ENCODE measurements at places on chromosomes 16 and 17.

GRCh38 chr17:38566666-38567031 lies 39.1 kb downstream of the SRCIN1 start:
- DNase-seq = no peak

DNA sequence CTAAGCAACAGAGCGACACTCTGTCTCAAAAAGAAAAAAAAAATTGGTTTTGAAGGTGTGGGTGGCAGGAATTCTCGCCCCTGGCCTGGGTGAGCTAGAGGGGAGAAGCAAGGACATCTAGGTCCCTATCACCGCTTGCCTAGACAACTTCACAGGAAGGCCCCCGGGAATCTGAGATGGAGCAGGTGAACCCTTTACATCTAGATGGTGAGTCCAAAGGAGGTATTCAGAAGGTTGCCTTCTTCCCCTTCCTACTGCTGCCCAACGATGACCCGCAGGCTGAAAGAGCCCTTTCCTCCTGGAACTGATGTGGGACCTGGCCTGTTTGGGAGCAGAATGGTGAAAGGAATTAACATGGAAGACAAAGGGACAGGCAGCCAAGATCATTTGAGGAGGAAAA lies 1.3 kb upstream of the CRYBA1 start:
- no peak for DNase-seq

- no peak for DNase-seq
These were observed 301.9 kb upstream of the KCNJ16 start for GRCh38 chr17:69773081-69773480.

GRCh38 chr17:72561266-72561665 lies 440.4 kb downstream of the SOX9 start:
- no peak for DNase-seq

DNA sequence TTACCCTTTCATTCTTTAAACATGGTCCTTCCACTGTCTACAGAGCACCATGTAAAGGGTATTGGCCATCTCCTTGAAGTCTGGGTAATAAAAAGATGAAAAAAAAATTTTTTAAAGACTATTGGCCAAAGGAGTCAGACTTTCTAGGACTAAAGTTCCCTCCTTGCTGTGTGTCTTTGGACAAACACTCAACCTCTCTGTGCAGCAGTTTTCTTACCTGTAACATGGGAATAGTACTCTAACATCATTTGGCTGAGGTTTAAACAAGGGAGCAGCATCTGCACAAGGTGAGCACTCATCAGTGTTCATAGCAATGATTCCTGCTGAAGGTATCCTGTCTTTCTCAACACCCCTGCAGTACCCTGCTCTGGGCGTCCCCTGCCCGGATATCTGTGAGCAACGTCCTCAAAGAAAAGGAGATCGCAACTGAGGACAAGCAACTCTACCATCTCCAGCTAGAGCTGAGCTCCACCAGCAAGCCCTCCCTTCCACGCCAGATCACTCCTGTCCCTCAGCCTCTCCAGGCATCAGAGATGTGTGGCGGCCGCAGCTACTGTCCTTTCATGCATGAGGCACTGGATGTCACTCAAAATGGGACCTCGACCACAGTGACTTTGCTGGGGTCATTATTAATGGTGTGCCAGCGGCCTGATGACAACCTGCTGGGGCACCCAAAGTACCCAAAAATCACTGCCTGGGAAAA lies 29.5 kb upstream of the RPH3AL start:
- no peak for DNase-seq

DNA sequence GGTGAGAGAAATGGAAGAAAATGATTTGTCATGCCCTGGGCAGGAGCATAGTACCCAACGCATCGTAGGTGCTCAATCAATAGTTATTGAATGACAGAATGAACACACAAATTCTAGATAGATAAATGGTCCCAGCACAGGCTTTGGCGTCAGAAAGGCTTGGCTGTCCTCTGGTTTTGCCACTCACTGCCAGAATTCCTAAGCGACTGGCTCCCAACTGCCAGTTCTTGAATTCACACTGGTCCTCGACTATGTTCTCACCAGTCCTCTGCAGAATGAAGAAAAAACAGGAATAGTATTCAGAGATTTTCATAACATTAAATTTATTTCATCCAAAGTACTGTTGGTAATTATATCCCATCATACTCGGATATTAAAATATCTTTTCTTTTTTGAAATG lies 163.1 kb upstream of the NOL11 start:
- no peak for DNase-seq

GRCh38 chr16:86628614-86629013 lies 50.3 kb downstream of the FOXL1 start:
- no peak for DNase-seq
